SJSA1 (cell line): ENCODE measurements at places on chromosomes 4 and X. TPM values are rescaled to one million over a fixed set of nuclear protein-coding genes. Genes with fewer than 3 reads are reported as not detected.

DNA sequence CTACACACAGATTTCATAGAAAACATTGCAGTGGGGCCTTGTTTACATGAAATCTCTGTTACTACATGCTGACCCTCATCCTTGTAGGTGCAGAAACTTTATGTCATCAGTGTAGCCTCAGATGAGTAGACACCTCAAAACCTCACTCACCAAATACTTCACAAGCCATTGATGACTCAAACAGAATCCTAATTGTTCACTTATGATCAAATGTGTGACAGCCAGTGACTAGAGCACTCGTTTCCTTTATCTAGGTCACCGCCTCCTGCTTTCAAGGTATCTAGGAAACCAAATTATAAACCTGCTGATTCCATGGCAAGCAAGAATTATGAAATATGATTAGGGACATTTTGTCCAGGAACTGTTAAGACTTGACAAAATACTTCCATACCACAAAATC lies 255.8 kb upstream of the GPRIN3 start:
- no peak for DNase-seq

- no peak for DNase-seq
Observed at GRCh38 chr4:57071326-57071725, 38.9 kb downstream of the IGFBP7 start.

GRCh38 chrX:118780509-118780908 lies 43.1 kb upstream of the ZCCHC12 start:
- DNase-seq, result no peak

The CITED1 gene
- 0.11 and 3.8 TPM in 2 replicates for total RNA-seq

The FAM47A gene
- not detected in 2 replicates for total RNA-seq

The IL1RAPL2 gene
- total RNA-seq, result not detected in 2 replicates

DNA sequence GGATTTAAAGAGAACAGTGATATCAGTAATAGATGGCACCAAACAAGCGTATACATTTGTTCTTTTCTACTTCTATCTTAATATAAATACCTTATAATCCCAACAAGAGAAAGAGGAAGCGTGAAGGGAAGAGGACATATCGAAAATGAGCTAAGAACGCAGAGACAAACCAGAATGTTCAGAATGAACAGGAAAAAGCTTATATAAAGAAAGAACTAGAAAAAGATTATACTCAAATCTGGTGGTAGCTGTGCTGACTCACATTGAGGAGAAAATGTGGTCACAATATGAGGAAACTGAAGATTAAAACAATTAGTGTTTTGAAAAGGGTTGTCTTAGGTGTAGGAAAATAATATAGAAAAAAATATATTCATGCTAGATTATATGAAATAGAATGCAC lies 2.0 kb upstream of the GPR34 start:
- no peak for DNase-seq

The ZNF630 gene
- total RNA-seq, result 0.47 and 0.58 TPM in 2 replicates

The ATP2B3 gene
- not detected in 2 replicates for total RNA-seq
